ENCODE measurements at places on chromosomes 6 and 20. TPM values are rescaled to one million over a fixed set of nuclear protein-coding genes. Genes with fewer than 3 reads are reported as not detected.

DNA sequence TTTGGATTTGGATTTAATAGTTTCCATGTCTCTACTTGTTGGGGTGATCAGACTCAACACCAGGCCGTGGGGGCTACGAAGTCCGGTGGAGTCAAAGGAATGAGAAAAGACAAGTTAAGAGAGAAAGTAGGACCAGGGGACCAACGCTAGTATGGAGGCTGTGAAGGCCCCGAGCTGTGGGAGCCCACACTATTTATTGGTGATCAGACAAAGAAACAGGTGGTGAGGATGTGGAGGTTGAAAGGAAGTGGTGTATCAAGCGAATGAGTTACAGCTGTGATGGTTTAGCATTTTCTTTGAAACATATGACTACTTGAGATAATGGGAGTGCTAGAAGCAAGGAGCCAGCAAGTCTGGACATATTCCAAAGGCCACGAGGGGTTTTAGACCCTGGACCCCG is 62.4 kb downstream of the AKAP7 start:
- H3K36me3 ChIP-seq: no peaks in the 10 kb centered on the region
- no peaks in the 10 kb centered on the region for H3K27me3 ChIP-seq
- DNase-seq: no peak
- H3K4me1 ChIP-seq: no peaks in the 10 kb centered on the region
- no peak overlapping the region for H3K4me3 ChIP-seq

- DNase-seq: no peak
- no peak overlapping the region for H3K4me3 ChIP-seq
- peaks cover 2% of the 10 kb centered on the region for H3K4me1 ChIP-seq
These were observed 251.0 kb upstream of the TCF21 start for GRCh38 chr6:133637874-133638273.

CFAP61 gene
- total RNA-seq: not detected

ANKRD66 gene
- total RNA-seq: not detected

DNA sequence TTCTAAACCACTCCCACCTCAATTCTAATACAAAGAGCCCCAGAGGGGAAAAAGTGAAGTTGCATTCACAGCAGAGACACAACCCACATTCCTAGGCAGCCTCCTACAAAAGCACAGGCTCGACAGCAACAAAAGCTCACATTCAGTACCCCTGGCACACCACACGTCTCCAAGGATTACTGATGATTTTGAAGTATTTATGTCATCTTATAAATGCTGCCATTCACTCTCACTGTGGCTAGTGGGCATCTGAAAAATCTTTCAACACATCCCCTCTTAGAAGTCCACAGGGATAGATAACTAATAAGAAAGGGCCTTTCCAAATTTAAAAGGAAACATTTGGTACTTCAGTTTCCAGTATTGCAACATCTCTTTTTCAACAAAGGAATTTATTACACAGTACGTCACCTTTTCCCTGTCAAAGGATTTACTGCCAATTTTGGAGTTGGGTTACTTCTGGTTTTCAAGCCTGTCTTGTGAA is 146.7 kb downstream of the TASP1 start:
- no peaks in the 10 kb centered on the region for H3K36me3 ChIP-seq
- peak overlapping the region; percentile 77 for H3K27ac ChIP-seq
- H3K27me3 ChIP-seq: no peaks in the 10 kb centered on the region

IL17A gene
- not detected for total RNA-seq

All from Caco-2 (cell line).